ENCODE measurements at places on chromosomes 6 and 20.
A peak's percentile ranks its signal among the peaks of the same experiment; 100 is the strongest.

DNA sequence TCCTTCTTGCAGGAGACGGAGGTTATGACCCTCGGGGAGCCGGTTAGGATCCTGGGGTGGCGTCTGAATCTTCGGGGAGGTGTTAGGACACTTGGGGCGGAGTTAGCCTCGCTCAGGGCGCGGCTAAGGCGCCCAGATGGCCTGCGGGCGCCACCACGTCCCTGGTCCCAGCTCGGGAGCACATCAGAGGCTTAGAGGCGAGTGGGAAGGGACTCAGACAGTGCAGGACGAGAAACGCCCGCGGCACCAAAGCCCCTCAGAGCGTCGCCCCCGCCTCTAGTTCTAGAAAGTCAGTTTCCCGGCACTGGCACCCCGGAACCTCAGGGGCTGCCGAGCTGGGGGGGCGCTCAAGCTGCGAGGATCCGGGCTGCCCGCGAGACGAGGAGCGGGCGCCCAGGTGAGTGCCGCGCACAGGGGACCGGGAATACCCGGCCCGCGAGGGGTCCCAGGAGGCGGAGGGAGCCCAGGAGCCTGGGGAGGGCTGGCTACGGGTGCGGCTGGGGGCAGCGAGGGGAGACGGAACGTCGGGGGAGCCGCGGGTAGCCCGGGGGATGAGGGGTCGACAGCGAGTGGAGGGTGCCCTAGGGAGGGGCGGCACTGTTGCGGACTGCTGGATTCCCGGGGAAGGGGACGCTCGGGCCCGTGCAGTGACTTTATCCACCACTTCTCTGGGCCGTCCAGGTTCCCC lies at the start of gene HCK:
HCK (plus strand) TSS at position 153 of the 688 bp plus-strand sequence.
- peak; percentile 63 for DNase-seq

DNA sequence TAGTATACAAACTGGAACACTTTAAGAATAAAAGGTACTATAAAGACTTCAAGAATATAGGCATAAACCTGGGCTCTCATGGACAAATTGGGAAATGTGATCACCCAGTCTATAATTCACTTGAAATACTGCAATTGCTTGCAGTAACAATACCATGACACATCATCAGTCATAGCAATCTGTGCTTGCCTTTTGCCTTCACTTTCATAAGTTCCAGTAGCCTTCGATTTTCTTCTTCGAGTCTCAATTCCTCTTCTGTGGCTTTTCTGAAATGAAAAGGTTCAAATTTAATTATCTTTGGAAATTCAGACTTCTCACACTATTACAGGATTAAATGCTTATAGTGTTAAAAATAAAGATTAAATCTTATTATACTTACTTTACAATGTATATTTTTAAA lies 96.3 kb upstream of the ZBTB24 start:
- DNase-seq: no peak

DNA sequence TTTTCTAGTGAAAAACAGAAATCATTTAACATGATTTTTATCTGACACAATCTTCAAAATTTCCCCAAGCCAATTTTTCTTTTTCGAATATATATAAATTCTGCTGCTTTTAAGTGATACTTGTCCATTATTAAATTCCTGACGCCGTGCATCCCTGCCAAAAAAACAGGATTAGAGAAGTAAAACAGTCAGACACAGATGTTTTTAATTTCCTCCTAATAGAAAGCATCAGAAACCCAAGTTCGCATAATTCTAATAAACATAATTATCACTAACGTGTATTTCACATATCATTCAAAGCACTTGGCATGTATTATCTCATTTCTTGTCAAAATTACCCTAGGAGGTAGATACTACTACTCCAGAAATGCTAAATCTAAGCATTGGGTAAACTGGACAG lies 179.5 kb downstream of the ZFP64 start:
- DNase-seq: no peak

DNA sequence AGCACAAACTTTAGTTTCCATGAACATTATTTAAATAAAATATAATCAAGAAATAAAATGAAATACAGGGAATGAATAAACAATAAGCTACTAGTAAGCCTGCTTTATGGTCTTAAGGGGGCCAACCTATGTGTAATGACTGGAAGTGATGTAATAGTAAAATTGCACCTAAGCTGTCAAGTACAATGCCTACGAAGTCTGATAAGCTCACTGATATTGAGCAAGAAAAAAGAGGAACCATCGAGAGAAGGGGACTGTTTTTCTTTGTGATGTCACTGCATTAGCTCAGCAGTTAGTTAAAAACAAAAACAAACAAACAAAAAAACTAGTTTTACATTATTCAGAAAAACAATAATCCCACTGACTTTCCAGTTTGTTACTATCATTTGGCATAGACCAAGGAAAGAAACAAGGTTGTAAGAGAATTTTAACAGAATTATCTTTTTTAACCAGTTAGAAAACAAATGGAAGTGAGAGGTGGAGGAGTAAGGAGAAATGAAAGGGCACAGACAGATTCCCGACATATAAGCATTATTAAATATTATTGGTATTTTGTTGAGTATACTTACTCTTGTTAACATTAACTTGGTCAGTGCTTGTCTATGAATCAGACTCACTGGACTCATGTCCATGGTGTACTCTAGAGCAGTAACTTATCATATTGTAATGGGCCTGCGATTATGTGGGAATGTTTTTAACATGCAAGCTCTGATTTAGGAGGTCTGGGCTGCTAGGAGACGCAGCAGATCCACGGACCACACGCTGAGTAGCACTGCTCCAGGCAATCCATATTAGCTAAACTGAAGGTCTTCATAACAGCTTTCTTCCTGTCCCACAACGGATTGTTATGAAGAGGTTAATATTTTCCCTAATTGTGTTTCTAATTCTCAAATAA lies 99.6 kb upstream of the HMGCLL1 start:
- no peak for DNase-seq

DNA sequence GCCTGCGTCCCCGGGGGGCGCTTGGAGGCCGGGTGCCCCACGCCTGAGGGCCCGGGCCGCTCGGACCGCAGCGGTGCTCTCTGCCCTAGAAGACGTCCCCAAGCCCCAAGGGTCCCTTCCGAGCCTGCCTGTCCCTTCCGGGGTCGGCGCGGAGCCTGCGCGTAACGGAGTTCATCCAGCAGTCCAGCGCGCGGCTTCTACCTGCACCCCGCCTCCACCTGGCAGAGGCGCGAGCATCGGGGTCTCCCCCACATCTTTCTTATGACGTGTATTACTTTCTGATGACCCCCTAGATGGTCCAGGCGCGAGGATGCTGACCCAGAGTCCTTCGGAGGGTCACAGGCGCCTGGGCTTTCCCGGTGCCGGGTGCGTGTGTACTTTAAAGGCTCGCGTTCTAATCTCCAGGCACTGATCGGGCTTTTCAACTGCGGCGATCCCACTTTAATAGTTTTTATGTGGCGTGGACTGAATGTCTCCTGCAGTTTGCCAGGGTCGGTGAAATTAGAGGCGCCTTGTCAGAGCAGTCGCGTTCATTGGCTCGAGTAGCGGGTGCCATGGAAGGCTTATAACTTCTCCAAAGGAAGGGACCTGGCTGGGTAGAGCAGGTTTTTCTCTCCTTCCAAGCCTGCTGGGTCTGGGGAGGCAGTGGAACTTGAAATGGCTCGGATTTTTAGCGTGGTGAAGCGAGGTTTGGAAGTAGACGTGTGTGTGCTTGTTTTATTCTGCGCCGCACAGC lies 912 bp downstream of the EYA4 start:
- no peak for DNase-seq

DNA sequence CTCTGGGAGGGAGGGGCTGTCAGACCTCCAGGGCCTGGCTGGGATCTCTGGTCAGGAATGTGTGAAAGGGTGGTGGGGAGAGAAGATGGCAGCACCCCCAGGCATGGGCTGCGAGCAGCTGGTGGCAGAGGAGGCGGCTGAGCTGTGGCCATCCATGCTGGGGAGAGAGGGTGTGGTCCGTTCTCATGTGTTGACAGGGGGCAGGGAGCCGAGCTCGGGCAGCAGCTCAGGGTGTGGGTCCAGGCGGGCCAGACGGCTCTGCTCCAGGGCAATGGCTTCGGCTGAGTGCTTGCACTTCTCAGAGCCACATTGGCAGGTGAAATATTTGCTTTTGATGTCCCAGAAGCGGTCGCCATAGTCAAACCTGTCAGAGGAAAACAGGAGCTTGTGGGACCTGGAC lies 1.1 kb upstream of the SLC44A4 start:
- no peak for DNase-seq

- no peak for DNase-seq
Measured at GRCh38 chr6:144835322-144835973, 550.3 kb downstream of the UTRN start.

GRCh38 chr6:37576336-37576737 lies 76.6 kb upstream of the CCDC167 start:
- DNase-seq: no peak

GRCh38 chr20:34544109-34544796 lies 14.3 kb upstream of the MAP1LC3A start:
- DNase-seq: no peak

GRCh38 chr6:165843121-165843520 lies 180.1 kb upstream of the PDE10A start:
- no peak for DNase-seq

DNA sequence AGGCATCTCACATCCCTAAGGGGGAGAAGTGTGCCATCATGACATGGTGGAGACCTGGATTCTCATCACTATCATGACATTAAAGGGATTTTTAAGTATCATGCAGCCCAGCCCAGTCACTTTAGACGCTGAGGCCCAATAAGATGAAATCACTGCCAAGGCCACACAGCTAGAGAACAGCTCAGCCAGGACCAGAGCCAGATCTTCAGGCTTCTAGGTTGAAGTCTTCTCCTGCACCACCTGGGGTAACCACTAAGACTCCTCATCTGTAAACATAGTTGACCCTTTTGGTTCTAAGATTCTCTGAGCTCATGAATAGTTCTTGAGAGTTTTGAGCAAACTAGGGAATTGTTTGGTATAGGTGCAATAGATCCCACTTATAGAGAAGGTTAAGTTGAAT lies 125.1 kb downstream of the TCP11 start:
- DNase-seq: no peak

DNA sequence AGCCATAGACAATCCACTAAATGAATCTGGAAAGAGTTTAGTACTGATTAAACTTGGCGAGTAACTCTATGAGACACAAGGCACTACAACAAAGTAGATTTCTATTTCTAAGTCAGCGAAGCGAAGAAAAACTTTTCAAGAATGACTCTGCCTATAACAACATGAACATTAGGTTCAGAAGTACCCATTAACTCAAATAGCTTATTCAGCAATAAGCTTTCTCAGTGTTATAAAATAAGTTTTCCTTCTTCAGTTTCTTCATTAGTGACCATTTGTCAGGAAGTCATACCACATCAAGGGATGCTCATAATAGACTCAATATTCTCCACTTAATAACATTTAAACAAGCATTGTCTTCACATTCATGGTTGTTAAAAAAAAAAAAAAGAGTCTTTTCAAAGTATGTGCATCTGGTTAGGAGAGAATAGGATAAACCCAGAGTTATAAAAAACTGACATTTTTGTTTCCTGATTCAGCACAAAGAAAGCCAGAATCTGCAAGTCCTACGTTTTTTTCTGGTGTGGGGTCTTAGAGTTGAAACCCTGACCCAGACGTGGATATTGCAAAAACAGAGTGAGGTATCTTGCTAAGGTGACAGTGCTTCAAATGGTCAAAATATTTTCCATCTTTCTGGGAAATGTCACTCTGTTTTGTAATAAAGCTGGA lies 148.2 kb upstream of the PREP start:
- no peak for DNase-seq

- DNase-seq: no peak
Measured at GRCh38 chr6:160088069-160088783, 33.4 kb upstream of the SLC22A1 start.

DNA sequence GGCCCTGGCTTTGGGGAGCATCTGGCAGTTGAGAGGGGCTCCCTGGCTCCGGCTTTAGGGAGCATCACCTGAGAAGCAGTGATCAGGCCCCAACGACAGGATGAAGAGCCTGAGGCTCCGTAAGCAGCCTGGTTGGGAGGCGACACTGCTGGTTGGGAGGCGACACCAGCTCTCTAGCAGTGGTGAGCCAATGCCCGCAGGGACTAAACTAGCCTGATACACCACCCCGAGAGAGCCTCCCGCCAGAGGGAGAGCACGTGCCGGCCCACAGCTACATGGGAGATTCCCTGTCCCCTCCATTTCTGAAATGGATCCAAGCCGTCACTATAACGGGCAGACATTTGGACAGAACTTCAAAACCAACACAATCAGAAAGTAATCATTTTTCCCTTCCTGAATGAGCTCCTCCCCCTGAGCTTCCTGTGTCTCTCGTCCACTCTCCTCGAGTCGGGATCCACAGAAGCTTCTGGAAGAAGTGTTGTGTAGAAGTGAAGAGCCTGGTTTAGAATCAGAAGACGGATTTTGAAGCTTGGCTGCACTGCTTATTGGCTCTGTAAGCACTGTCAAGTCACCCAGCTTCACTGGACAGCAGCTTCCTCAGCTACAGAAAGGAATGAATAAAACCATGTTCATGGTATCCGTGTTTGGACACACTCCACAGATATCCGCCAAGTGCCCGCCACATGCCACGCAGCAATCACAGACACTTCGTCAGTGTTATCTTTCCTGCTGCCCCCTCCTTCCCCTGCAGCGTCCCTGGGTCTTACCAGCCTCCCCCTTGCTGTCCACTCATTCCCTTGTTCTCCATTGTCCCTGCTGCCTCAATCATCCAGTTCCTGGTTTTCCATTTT lies 199.6 kb downstream of the TTLL2 start:
- no peak for DNase-seq

GRCh38 chr6:95599706-95600105 lies 22.4 kb downstream of the MANEA start:
- DNase-seq: no peak

- peak; percentile 37 for DNase-seq
Measured at GRCh38 chr20:25706793-25707192, 10.1 kb upstream of the ZNF337 start.

DNA sequence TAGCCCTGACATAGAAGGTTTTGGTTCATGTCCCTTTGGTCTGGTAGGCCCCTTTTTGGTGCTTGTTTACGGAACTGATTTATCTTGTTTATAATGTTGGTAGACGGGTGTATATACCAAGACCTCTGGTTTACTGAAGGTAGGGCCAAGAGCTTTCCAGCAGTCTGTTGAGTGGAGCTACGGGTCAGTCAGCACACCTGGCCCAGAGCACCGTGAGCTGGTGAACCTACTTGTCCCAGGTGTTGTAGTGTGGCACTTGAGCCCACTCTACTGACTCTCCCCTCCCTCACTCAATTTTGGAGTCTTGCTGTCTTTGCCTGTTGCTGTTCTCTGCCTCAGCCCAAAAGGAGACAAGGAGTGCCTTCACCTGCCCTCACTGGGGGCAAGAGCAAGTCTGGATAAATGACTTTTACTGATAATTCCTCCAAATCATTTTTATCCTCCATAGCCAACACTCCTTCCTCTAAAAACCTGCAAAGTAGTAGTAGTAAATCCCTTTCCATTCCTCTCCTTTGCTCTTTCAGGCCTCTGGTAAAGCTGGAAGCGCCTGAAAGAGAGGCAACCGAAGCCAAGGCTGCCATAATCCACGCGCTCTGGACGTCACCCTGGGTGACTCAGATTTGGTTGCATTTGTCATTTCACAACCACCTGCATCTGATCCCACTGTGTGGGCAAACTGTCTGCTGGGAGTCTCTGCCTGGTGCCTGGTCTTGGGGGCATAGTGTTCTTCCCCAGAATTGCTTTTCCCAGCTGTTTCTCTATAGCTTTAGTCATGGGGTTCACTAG lies 22.2 kb downstream of the RREB1 start:
- peak; percentile 29 for DNase-seq

GRCh38 chr6:67679566-67680296 lies 955.4 kb upstream of the ADGRB3 start:
- DNase-seq: no peak
